Activated CD4-positive, alpha-beta T cell treated with anti-CD3 and anti-CD28 coated beads for 36 hours (primary cell): ENCODE measurements at places on chromosomes 1 and 21. TPM values are rescaled to one million over a fixed set of nuclear protein-coding genes. Genes with fewer than 3 reads are reported as not detected.

DNA sequence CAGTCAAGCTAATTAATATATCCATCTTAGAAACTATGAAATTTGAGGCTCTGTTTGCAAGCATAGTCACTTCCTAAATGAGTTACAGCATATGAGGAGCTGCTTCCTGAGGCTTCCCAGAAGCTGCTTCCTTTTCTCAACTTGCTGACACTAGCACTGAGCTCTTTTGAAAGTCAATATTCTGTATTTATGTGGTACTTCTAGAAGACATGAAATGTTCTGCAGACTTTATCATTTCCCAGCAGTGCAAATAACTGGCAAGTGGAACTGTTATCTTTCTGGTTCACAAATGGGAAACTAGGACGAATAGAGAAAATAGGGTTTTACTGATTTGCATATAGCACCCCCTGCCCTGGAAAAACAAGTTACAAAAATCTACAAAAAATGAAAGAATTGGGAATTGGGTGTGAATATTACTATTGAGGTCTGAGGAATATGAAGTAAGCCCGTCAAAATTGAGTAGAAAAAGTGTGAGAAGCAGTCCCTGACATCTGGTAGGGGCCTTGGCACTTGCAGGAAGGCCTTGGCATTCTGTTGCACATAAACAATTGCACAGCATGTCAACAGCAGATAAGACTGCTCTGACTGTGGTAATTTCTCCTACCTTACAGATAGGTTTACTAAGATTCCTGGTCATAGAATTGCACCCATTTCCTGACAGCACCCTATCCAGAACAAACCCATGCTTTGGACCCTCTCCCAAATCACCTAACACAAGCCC, 7.1 kb downstream of the GIPC2 start:
- H3K27me3 ChIP-seq = peaks cover 12% of the 10 kb centered on the region
- H3K4me1 ChIP-seq = peaks cover 11% of the 10 kb centered on the region
- H3K27ac ChIP-seq = no peak overlapping the region

DNA sequence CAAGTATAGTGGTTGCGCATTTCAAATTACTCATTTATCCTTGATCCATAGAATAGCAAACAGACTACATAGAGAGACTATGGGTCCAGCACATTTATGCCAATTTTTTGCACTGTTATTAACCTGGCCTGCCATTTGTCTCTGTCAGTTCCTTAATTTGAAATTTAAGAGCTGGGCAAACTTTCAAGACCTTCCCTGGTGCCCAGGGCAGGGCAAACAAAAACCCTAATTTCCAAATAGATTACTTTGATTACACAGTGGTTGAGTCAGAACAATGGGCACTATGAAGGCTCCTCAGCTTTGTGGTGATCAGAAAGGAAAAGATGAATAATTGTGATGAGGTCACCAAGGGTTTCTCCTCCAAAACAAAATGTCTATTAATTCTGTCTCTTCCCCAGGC, 80.6 kb downstream of the TNFSF18 start:
- H3K27ac ChIP-seq = no peak overlapping the region
- no peaks in the 10 kb centered on the region for H3K36me3 ChIP-seq
- no peak for DNase-seq
- no peak overlapping the region for H3K4me3 ChIP-seq
- H3K27me3 ChIP-seq = no peaks in the 10 kb centered on the region

GRCh38 chr1:84078108-84078841, 65.8 kb upstream of the PRKACB start:
- peak overlapping the region; percentile 79 for H3K4me3 ChIP-seq
- H3K27me3 ChIP-seq = peaks cover 3% of the 10 kb centered on the region
- H3K27ac ChIP-seq = peak overlapping the region; percentile 42
- H3K4me1 ChIP-seq = peaks cover 6% of the 10 kb centered on the region
- peak; percentile 13 for DNase-seq

- H3K4me3 ChIP-seq = no peak overlapping the region
- no peaks in the 10 kb centered on the region for H3K36me3 ChIP-seq
- no peaks in the 10 kb centered on the region for H3K27me3 ChIP-seq
- no peaks in the 10 kb centered on the region for H3K4me1 ChIP-seq
These were observed 330.6 kb downstream of the DSCAM start for GRCh38 chr21:40516335-40516734.

DNA sequence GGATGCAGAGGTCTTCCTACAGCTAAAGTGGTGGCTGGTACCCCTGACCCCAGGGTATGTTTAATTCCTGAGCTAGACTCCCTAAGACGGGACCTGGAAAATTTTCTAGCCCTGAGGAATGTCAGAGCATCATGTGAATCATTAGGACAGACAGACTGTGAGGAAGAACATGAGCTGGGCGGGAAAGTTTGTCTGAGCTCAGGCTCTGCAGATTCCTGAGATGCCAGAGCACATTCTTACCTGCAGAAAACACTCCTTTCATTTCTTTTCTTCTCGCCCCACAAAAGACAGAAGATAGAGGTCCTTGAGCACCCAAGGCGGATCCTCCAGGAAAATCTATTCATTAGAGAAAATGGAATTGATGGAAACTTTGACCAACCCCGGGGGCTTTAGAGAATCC, 6.5 kb downstream of the CAPN2 start:
- DNase-seq = no peak
- H3K36me3 ChIP-seq = peaks cover 32% of the 10 kb centered on the region
- peaks cover 70% of the 10 kb centered on the region for H3K4me1 ChIP-seq
- H3K4me3 ChIP-seq = no peak overlapping the region
- peak overlapping the region; percentile 13 for H3K27ac ChIP-seq
- H3K27me3 ChIP-seq = no peaks in the 10 kb centered on the region

DNA sequence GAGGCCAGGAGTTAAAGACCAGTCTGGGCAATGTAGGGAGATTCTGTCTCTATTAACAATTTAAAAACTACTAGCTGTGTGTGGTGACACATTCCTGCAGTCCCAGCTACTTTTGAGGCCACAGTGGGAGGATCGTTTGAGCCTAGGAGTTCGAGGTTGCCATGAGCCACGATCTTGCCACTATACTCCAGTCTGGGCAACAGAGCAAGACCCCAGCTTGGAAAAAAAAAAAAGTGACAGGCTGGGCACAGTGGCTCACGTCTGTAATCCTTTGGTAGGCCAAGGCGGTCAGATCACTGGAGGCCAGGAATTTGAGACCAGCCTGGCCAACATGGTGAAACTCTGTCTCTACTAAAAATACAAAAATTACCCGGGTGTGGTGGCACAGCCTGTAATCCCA, 26.8 kb downstream of the HP1BP3 start:
- no peaks in the 10 kb centered on the region for H3K4me1 ChIP-seq
- no peak overlapping the region for H3K4me3 ChIP-seq
- peaks cover 59% of the 10 kb centered on the region for H3K36me3 ChIP-seq
- H3K27me3 ChIP-seq = no peaks in the 10 kb centered on the region
- DNase-seq = no peak

DNA sequence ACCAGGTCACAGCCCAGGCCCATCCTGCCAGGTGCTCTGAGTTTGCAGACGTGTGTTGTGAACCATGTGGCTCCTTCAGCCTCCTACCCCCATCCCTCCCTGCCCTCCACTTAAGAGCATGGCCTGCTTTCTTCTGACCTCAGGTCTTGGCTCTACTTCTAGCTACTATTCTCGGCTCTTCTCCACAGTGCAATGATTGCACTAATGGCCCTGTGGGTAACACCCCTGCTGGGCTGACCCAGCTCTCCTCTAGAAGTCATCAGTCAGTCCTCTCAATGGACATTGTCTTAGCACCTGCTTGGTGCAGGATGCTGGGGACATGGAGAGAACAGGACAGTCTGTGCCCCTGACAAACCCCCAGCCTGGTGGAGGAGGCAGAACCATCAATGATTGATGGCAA, 22.2 kb upstream of the IFFO2 start:
- no peak overlapping the region for H3K27ac ChIP-seq

DNA sequence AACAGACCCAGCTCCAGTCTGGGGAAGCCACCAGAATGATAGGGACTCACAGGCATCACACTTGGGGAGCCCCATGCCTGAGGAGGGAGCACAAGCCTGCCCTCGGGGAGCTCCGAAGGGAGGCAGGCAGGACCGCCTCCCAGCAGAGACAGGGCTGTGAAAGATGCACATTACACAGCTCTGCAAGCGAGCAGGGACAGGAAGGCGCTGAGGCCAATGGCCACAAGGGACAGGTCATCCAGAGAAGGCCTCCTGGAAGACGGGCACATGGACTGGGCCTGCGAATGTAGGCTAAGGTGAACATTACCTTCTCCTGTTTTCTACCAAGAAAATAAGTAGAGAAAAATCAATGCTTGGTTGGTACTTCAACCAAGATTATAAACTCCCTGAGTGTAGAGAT, 4.2 kb downstream of the NPR1 start:
- no peak for DNase-seq
- H3K4me1 ChIP-seq = peaks cover 15% of the 10 kb centered on the region
- H3K36me3 ChIP-seq = no peaks in the 10 kb centered on the region
- H3K27me3 ChIP-seq = peaks cover 36% of the 10 kb centered on the region
- no peak overlapping the region for H3K4me3 ChIP-seq
- no peak overlapping the region for H3K27ac ChIP-seq

GRCh38 chr1:75198761-75199160, 64.6 kb downstream of the LHX8 start:
- H3K36me3 ChIP-seq = no peaks in the 10 kb centered on the region
- peaks cover under 1% of the 10 kb centered on the region for H3K27me3 ChIP-seq
- DNase-seq = no peak
- H3K4me1 ChIP-seq = no peaks in the 10 kb centered on the region
- no peak overlapping the region for H3K4me3 ChIP-seq

GRCh38 chr1:43952731-43953346, 6.1 kb downstream of the IPO13 start:
- H3K4me3 ChIP-seq = no peak overlapping the region
- peaks cover 19% of the 10 kb centered on the region for H3K4me1 ChIP-seq
- H3K27me3 ChIP-seq = no peaks in the 10 kb centered on the region
- DNase-seq = no peak
- no peak overlapping the region for H3K27ac ChIP-seq

- H3K27ac ChIP-seq = no peak overlapping the region
- H3K36me3 ChIP-seq = no peaks in the 10 kb centered on the region
- no peak overlapping the region for H3K4me3 ChIP-seq
- H3K27me3 ChIP-seq = no peaks in the 10 kb centered on the region
- no peaks in the 10 kb centered on the region for H3K4me1 ChIP-seq
- DNase-seq = no peak
These were observed 410.5 kb upstream of the LRRC7 start for GRCh38 chr1:69157046-69157756.

Gene IVL
- total RNA-seq = 0.07 TPM

Gene PADI3
- total RNA-seq = not detected

Gene KCNE2
- total RNA-seq = not detected

Gene TCHHL1
- total RNA-seq = not detected
